CD4-positive, alpha-beta T cell treated with Interleukin-17A for 1 hour (primary cell): ENCODE measurements at places on chromosomes 16 and 17.

- no peak for DNase-seq
Measured at GRCh38 chr17:72600934-72601333, 480.1 kb downstream of the SOX9 start.

GRCh38 chr17:37089956-37090355 lies 141.2 kb downstream of the AATF start:
- peak; percentile 82 for DNase-seq

- DNase-seq = no peak
Measured at GRCh38 chr17:57849163-57849873, 526 bp downstream of the MRPS23 start.

GRCh38 chr17:10051112-10051511 lies 146.0 kb upstream of the RCVRN start:
- no peak for DNase-seq

DNA sequence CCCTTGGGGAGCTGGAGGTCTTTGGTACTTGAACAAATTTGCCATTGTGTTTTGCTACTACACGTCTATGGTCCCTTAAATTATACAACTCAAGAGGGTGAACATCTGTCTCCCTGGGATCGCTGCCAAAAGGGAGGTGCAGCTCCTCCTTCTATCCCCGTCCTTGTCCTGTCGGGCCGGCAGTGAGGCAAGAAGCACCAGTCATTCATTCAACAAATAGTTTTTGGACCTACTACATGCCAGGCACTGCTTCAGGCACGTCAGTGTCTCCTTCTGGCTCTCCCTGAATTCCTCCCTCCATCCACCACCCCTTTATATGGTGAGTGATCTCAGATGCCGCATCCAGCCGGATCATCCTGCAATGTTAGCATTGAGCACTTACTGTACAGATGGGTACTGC lies 2.2 kb upstream of the RPL38 start:
- no peak for DNase-seq

DNA sequence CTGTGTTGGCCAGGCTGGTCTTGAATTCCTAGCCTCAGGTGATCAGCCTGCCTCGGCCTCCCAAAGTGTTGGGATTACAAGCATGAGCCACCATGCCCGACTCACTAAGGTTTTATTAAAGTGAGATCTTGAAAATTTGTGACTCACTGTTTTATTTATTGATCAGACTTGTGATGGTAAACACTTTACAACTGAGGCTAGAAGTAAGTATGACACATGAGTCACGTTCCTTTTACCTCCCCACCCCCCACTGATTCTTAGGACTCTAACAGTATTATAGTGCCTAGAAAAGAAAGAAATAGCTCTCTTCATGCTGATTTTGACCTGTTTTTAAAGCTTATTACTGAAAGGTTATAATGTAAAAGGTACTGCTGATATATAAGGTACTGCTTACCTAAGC lies 160.6 kb downstream of the TANC2 start:
- no peak for DNase-seq

GRCh38 chr17:10072556-10073425 lies 125.6 kb downstream of the GAS7 start:
- no peak for DNase-seq

DNA sequence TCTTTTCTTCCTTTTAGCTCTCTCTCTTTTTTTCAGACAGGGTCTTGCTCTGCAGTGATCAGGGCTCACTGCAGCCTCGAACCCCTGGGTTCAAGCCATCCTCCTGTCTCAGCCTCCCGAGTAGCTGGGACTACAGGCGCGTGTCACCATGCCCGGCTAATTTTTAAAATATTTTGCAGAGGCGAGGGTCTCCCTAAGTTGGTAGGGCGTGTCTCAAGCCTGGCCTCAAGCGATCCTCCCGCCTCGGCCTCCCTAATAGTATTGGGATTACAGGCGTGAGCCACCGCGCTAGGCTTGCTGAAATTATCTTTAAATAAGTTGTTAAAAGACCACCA lies 797 bp upstream of the SNX11 start:
- DNase-seq = no peak

- no peak for DNase-seq
Measured at GRCh38 chr17:71304498-71305158, 816.2 kb upstream of the SOX9 start.

DNA sequence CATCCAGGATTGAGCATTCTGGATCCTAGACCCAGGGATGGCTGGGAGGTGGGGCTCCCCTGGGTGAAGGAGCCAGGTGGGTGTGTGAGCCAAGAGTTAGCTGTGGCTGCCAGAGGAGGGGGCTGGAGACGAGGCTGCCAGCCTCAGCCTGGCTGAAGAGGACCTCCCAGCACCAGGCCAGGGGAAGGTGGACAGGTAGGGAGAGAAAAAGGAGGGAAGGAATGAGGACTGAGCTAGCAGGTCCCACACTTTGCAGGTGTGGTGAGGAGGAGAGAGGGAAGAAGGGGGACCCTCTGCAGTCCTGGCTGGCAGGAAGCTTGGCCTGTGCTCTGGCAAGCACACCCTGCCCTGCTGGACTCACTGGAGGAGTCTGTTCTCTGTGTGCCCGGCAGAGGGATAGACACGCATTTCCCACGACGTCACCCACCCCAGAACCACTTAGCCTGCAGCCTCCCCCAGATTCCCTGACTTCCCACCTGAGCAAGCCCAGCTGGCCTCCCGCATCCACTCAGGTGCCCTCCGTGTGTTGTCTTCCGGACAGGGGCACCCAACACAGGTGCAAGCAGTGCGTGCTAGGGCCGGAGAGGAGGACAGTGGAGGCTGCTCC lies 42.0 kb downstream of the SOCS3 start:
- no peak for DNase-seq

- DNase-seq = no peak
Measured at GRCh38 chr17:30243568-30243967, 8.1 kb upstream of the SLC6A4 start.

DNA sequence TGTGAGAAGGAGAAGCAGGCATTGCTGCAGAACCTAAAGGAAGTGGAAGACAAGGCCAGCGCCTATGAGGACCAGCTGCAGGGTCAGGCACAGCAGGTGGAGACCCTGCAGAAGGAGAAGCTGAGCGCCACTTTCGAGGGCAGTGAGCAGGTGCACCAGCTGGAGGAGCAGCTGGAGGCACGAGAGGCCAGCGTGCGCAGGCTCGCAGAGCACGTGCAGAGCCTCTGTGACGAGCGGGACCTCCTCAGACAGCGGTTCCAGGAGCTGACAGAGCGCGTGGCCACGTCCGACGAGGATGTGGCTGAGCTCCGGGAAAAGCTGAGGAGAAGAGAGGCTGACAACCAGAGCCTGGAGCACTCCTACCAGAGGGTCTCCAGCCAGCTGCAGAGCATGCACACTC lies 41.5 kb downstream of the PLD6 start:
- no peak for DNase-seq

DNA sequence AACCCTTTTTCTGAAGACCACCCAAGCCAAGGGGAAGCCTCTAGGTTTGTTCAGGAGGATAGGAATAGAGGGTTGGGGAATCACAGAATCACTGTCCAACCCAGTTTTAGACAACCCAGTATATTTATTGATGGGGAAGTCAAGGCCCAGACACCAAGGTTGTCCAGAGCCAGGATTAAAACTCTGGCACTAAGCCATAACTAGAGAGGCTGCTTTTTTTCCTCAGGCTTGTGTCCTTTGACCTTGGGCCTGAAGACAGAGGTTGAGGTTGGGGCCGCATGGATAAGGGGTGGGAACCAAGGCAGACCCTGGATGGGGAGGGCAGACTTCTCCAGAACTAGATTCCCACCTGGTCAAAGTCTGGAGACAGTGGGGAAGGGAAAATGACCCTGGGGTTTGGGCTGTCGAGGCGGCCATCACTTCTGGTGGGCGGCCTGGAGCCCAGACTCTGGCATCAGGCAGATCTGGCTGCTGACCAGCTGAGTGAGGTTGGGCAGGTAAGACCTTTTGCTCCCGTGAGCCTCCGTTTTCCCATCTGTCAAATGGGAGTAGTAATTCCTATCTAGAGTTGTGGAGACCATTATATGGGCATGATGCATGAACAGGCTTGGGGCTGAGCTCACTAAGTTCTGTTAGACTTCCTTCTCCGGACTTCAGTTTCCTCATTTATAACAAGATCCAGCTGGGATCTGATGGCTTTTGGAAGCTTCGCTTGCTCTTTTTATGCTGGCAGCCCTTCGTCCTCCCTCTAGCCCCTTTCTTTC lies 17.9 kb downstream of the IGFBP4 start:
- DNase-seq = no peak

DNA sequence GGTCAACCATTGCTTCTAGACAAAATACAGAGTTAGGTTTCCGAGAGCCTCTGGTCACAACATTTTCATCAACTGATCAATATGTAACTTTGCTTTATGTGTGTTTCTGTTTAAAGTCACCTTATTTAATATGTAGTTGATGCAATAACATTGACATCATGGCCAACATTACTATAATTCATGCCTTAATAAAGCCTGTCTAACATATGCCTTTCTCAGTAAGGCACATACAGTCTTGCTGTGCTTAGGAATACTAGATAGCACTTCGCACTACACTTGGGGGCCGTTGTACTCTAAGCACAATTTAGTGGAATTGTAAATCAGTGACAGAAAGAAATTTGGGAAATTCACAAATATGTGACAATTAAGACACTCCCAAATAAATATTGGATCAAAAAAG lies 9.6 kb upstream of the SCNN1G start:
- DNase-seq = no peak

GRCh38 chr16:67389911-67390815 lies 3.1 kb downstream of the TPPP3 start:
- peak; percentile 29 for DNase-seq

GRCh38 chr16:80580109-80580832 lies 39.5 kb downstream of the DYNLRB2 start:
- DNase-seq = peak; percentile 77

- DNase-seq = no peak
Measured at GRCh38 chr17:28622186-28622585, 8.2 kb upstream of the RSKR start.

GRCh38 chr16:1950559-1950958 lies 3.9 kb downstream of the RPL3L start:
- no peak for DNase-seq

GRCh38 chr16:81684242-81684837 lies 94.8 kb upstream of the PLCG2 start:
- no peak for DNase-seq

DNA sequence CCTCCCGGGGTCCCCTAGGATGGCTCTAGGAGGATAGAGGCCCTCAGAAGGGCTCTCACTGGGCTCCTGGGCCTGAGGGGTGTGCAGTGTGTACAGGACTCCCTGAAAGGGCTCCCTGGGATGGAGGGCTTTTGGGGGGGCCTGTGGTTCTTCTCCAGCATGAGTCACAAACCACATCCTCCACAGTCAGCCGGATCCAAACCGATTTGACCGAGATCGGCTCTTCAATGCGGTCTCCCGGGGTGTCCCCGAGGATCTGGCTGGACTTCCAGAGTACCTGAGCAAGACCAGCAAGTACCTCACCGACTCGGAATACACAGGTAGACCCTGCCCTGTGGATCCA lies 4.5 kb downstream of the TRPV2 start:
- DNase-seq = peak; percentile 48

DNA sequence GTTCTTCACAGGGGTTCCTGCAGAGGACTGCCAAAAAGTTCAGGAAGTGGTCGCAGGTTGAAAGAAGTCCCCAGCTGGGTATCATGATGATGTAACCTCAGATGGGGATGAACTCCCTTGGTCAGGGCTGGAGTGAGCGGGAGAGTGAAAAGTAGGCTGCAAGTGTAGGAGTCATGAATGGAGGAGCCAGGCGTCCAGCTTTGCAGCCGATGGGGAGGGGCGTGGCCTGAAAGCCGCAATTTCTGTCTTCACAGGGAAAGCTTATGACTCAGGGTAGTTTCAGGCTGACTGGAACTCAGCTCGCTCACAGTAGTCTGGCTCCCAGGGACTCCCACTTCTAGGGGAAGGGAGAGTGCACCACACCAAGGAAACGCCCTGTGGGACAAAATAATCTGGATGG lies 70.0 kb upstream of the HS3ST3A1 start:
- no peak for DNase-seq

- DNase-seq = no peak
Measured at GRCh38 chr16:64586781-64587180, 535.1 kb downstream of the CDH11 start.

- no peak for DNase-seq
Measured at GRCh38 chr17:66397486-66397885, 95.1 kb downstream of the PRKCA start.

- DNase-seq = no peak
Measured at GRCh38 chr16:87054856-87055255, 262.3 kb downstream of the C16orf95 start.

- no peak for DNase-seq
Measured at GRCh38 chr16:74568961-74569631, 37.8 kb downstream of the GLG1 start.

- no peak for DNase-seq
Measured at GRCh38 chr16:65122724-65123395, 997 bp upstream of the CDH11 start.

DNA sequence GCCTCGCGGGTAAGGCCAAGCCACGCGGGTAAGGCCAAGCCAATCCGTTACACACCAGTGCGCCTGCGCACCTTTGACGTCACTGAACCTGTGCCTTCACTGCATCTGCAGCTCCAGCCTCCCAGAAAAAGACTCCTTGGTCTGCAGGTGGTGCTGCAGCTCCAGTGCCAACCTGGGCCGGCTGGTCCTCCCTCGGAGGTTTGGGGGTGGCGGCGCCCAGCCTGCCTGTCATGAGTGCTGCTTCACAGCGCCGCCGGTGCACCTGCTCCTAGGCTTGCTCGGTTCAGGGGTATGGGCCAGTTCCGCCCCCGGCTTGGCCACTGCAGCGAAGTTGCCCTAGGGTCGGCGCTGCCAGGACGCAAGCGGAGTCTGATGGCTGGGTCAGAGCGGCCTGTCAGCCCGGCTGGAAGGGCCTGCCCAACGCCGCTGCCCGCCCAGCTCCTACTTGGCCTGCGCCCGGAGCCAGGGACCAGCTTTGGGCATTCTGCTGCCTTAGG lies 146.6 kb downstream of the USP22 start:
- peak; percentile 72 for DNase-seq

DNA sequence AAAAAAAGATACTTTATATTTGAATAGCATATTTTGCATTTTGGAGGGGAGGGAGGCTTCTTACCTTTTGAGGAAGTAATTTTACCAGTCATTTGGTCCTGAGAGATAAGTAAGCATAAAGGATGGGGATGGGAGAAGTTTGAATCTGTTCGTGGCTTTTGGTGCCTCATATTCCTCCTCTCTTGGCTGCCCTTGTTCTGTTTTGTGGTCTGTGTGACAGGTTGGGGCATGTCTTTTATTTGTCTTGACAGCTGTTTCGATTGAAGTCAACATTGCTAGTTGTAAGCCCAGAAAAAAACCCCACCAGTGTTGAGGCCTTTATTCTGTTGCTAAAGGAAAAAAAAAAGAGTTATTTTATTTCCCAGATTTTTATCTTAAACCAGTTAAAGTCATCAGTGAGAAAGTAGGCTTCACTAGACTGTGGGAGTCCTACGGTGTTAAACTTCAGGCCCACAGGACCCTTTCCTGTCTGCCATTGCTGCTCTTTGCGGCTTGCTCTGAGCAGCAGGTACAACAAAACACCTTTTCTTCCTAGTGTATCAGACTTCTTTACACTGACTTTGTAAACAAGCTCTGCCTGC lies 11.4 kb downstream of the SLC7A6 start:
- DNase-seq = peak; percentile 73

GRCh38 chr16:11142261-11142630 lies 113.8 kb downstream of the SOCS1 start:
- no peak for DNase-seq

- DNase-seq = no peak
Measured at GRCh38 chr16:3484318-3485096, 10.8 kb downstream of the C16orf90 start.

- no peak for DNase-seq
Measured at GRCh38 chr17:15432807-15433611, 34.4 kb downstream of the CDRT4 start.
